ENCODE measurements at places on chromosomes 6 and 20.

GRCh38 chr6:16069222-16069621, 59.7 kb upstream of the MYLIP start:
- DNase-seq, result no peak

DNA sequence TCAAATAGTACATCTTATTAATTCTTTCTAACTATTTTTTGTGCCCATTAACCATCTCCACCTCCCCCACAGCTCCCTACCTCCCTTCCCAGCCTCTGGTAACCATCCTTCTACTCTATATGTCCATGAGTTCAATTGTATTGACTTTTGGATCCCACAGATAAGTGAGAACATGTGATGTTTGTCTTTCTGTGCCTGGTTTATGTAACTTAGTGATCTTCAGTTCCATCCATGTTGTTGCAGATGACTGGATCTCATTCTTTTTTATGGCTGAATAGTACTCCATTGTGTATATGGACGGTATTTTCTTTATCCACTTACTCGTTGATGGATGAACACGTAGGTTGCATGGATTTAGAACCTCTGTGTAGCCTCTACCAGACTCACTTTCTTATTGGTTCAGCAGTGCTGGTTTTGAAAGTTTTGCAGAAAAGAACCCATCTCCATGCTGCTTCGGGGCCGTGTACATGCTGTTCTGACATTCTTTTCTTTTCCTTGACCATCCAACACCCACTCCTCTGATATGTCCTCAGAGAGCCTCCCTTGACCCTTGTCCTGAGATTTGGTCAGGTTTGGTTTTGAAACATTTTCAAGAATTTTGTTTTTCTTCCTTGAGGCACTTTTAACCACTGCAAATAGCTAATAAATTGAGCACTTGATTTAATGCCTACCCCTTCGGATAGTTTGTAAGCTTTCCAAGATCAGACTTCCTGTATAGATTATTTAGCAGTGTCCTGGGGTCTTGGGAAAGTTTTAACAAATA, 231.2 kb upstream of the ZFP64 start:
- peak; percentile 13 for DNase-seq

DNA sequence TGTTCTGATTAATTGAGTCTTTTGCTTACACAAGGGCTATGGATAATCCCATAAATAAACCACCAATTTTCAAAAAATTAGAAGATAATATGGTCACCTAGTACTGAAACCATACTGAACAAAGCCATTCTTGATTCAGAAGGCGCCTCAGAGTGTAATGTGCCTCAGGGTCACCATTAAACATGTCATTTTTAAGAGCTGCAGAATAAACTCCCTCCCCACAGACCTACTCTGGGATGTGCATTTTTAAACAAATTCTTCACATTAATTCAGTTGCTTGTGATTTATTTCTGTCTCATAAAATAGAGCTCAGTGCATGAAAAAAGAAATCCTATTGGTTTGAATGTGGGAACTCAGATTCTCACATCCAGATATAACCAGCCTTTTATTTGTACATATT, 202.1 kb upstream of the HEY2 start:
- no peak for DNase-seq

DNA sequence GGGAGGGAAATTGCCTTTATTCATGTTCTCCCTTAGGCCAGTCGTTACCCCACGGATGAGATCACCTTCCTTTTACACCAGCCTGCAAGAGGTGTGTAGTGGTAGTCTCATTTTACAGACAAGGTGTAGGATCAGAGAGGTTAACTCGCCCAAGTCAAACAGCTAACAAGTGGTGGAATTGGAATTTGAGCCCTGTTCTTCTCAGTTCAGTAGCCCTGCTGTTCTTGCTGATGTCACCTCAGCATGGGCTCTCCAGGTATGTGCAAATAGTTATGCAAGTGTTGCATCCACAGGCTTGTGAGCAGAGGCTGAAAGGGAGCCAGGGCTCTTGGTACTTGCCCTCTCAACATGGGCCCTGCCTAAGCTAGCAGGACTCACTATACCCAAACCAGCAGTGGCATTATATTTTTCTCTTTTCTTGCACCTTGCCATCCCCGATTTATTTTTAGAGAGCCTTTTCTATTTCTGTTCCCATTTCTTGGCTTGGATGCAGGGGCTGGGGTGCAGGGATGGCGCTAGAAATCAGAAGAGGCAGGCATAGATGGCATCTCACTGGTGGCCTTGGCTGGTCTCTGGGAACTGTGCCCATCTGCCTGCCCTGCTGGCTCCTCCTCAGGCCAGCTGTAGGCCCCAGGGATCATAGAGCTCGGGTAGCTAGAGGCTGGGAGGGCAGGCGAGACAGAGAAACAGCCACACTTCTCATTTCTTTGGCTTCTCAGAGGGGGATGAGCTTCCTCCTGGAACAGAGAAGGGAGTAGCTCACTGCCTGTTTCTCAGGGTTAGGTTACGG, 18.2 kb downstream of the PPARD start:
- DNase-seq, result no peak

GRCh38 chr6:167663784-167664443, 162.8 kb upstream of the AFDN start:
- DNase-seq, result no peak

GRCh38 chr6:34386316-34387137, 5.9 kb downstream of the NUDT3 start:
- no peak for DNase-seq

DNA sequence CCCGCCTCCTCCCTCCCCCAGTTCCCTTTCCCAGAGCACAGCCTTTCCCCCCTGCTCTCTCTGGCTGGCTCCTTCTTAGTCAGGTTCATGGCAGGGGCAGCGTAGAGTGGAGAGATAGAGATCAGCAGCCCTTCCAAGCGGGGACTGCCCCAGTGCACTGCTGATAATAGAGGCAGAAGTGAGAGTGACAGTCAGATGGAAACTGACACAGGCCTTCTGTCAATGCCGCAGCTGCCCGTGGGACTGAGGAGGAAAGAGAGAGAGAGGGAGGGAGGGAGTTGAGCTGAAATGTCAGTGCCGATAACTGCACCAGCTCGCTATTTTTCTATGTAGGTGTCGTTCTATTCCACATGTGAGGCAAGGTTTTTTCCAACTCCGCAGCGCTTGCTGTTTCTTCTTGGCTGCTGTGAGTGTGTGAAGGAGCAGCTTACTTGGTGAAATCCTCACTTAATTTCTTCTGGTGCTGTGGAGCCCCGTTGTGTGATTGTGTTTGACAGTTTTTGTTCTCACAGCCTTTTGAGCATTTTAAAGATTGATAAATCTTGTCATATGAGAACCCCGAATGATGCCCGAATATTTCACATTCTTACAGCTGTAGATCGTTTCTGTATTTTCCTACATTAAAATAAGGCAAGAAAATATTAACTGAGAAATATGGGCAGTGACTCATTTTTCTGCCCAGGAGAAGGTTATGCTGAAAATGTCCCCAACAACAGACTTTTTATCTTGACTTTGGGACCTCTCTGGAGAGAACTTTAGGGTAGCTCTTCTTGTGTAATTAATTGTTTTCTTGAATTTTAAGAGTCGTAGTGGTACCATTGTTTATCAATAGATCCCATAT, 386.4 kb upstream of the MMS22L start:
- no peak for DNase-seq

GRCh38 chr6:94721459-94721858, 855.9 kb upstream of the MANEA start:
- DNase-seq, result no peak

DNA sequence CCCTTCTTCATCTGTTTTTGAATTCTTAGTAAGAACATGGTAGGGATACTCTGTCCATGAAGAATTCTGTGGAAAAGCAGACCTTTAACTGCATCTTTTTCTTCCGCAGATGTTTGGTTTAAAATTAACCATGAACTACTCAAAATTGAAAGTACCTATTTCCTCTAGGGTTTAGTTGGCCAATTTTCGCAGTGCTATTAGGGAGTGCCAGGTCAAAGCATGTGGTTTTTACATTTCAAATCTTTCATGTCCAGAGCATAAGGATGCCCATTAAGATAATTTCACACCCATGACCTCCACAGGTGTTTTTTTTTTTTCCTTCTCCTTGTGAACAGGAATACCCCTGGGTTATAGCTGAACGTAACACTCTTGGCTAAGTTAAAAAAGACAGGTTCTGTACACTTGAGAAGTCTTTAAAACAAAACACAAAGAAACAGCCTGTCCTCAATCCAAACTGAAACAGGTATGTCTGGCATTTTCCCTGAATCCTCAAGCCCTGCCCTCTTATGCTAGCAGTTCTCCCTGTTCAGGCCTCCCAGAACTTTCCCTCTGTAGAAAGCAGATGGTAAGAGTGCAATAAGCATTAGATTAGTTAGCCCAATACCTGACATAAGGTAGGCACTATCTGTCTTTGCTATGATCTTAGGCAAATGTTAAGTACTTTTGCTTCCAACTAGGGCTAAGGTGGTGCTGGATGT, 67.1 kb downstream of the ELOVL5 start:
- DNase-seq, result no peak

GRCh38 chr6:49264909-49265308, 198.1 kb downstream of the MMUT start:
- no peak for DNase-seq

Data from erythroblast (primary cell).